ENCODE measurements at places on chromosomes 3 and 15.

DNA sequence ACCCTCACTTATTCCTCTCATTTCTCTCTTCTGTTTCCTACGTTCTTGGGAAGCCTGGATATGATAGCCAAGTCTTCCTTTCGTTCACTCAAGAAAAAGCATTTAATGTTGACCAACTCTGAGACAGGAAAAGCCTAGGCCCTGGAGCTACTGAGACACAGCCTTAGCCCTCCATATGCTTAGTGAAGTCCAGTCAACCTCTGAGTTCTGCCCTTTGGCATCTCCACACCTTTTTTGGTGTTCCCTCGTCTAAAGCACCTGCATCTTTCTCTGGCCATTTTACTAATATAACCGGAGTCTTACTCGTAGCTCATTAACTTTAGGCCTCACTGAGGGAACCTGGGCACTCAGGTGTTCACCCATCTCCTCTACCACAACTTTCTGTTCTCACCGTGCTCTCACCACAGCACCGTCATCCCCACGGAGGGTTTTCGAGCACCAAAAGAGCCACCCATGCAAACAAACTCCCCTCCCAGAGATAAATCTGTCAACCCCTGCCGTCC lies 632 bp downstream of the MTHFS start:
- no peak for DNase-seq

DNA sequence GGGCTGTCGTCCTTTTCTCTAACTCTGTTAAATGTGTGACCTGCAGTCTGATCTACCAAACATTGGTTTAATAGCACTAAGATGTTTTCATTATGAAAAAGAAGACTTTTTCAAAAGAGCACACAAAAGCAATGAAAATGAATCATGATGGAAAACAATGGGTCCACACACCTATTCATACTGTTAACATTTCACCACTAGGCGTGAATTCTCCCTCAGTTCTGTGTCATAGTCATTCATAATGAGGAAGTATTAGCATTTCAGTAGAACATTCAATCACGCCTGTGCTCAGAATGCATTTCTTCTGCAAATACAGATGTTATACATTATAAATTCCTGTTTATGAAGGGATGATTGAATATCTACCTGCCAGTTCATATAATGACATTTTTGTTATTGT lies 35.9 kb downstream of the EIF4E3 start:
- no peak for DNase-seq

DNA sequence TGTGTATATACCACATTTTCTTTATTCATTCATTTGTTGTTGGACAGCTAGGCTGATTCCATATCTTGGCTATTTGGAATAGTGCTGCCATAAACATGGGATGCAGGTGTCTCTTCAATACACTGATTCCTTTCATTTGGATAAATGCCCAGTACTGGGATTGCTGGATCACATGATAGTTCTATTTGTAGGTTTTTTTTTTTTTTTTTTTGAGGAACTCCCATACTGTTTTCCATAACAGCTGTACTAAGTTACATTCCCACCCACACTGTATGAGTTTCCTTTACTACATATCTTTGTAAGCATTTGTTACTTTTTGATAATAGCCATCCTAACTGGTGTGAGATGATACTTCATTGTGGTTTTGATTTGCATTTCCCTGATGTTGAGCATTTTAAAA lies 437.7 kb downstream of the DIPK2A start:
- DNase-seq, result no peak

- DNase-seq, result peak; percentile 61
These were observed 73.4 kb downstream of the CPN2 start for GRCh38 chr3:194277786-194278130.

All from fibroblast of skin of abdomen (primary cell).